T-helper 9 cell (primary cell): ENCODE measurements at places on chromosomes 16 and 17.

GRCh38 chr17:11707586-11707985 lies 109.3 kb downstream of the DNAH9 start:
- DNase-seq = no peak

GRCh38 chr16:68520649-68521086 lies 18.4 kb upstream of the ZFP90 start:
- peak; percentile 82 for DNase-seq

DNA sequence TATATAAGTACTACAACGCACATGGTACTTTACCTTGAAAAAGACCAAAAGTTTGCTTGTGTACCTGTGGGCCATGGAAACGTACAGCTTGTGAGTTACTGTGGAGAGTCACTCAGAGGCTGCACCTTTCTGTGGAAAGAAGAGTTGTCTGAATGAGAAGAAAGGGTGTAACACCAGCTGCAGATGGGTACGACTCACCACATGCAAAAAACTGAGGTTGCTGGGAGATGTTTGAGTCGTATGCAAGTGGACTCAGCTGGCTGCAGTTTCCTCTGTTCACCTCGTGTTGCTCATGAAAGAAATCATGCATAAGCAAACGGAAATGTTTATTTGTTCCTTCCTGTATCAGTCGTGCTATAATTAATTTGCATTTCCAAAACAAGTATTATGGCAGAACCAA lies 22.4 kb upstream of the DYNLRB2 start:
- no peak for DNase-seq

DNA sequence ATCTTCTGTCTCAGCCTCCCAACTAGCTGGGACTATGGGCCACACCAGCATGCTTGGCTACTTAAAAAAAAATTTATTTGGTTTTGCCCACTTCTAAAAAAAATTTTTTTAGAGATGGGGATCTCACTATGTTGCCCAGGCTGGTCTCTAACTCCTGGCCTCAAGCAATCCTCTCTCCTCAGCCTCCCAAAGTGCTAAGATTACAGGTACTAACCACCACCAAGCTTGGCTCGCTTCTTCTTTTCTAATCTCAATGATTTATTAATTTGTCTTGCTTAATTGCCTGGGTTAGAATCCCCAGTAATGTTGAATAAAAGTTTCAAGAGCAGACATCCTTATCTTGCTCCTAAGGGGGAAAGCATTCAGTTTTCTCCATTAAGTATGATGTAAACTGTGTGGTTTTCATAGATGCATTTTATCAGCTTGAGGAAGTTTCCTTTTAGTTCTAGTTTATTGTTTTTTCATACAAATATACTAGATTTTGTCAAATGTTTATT lies 65.8 kb upstream of the NACA2 start:
- DNase-seq = no peak

- no peak for DNase-seq
Observed at GRCh38 chr17:57601143-57601735, 143.9 kb downstream of the CCDC182 start.
